ENCODE measurements at places on chromosomes 3 and 15. TPM values are rescaled to one million over a fixed set of nuclear protein-coding genes. Genes with fewer than 3 reads are reported as not detected.

The TRIM42 gene
- total RNA-seq, result not detected

The TM4SF1 gene
- total RNA-seq, result 503 TPM

The HTR3D gene
- not detected for total RNA-seq

The HIGD2B gene
- not detected for total RNA-seq

The NCK1 gene
- 33.0 TPM for total RNA-seq

The TRPM1 gene
- not detected for total RNA-seq

The CCDC14 gene
- total RNA-seq, result 50.4 TPM

The CCR9 gene
- not detected for total RNA-seq

The PLA2G4F gene
- total RNA-seq, result not detected

The MRPL46 gene
- 23.4 TPM for total RNA-seq

The P3H2 gene
- 7.8 TPM for total RNA-seq

The EFHB gene
- 0.34 TPM for total RNA-seq

The IL17RD gene
- total RNA-seq, result 0.92 TPM

The HRH1 gene
- total RNA-seq, result 8.7 TPM

The GOLGA6C gene
- total RNA-seq, result not detected

The BCL2A1 gene
- total RNA-seq, result not detected

The RTP3 gene
- not detected for total RNA-seq

The KBTBD13 gene
- total RNA-seq, result not detected

The CACNA2D2 gene
- not detected for total RNA-seq

The KLHL40 gene
- not detected for total RNA-seq

The GOLGA6A gene
- not detected for total RNA-seq

The CFAP20DC gene
- 8.2 TPM for total RNA-seq

The LDHAL6B gene
- not detected for total RNA-seq

The MYLK gene
- 75.9 TPM for total RNA-seq

The SOX2 gene
- total RNA-seq, result not detected

The HTR3E gene
- not detected for total RNA-seq

The STAB1 gene
- not detected for total RNA-seq

The MCF2L2 gene
- total RNA-seq, result 0.23 TPM

The ROPN1B gene
- not detected for total RNA-seq

The EXOG gene
- 21.4 TPM for total RNA-seq

The SUSD5 gene
- 22.8 TPM for total RNA-seq

The KNL1 gene
- total RNA-seq, result 65.0 TPM

The MYO5C gene
- 0.26 TPM for total RNA-seq

The CHRD gene
- total RNA-seq, result 1.7 TPM

The TTLL13 gene
- total RNA-seq, result not detected

The MESP1 gene
- total RNA-seq, result 0.17 TPM

The CHDH gene
- total RNA-seq, result under 0.01 TPM

The HYAL1 gene
- 0.23 TPM for total RNA-seq

The ZBTB20 gene
- 26.4 TPM for total RNA-seq

The CIDEC gene
- not detected for total RNA-seq

The GADL1 gene
- 0.06 TPM for total RNA-seq

The ATP2B2 gene
- under 0.01 TPM for total RNA-seq

The SPG21 gene
- total RNA-seq, result 96.8 TPM

The TIGIT gene
- not detected for total RNA-seq

The CDHR4 gene
- total RNA-seq, result not detected

The CKMT1B gene
- total RNA-seq, result not detected

The SPINT1 gene
- not detected for total RNA-seq

The SLC12A8 gene
- total RNA-seq, result 6.4 TPM

The MESP2 gene
- 0.45 TPM for total RNA-seq

The TBC1D2B gene
- 30.6 TPM for total RNA-seq

The CLRN1 gene
- total RNA-seq, result not detected

The SLC22A13 gene
- total RNA-seq, result 0.29 TPM

The TJP1 gene
- total RNA-seq, result 34.9 TPM

The GOLGA8M gene
- not detected for total RNA-seq

The KCNMB3 gene
- 0.63 TPM for total RNA-seq

The MYRIP gene
- 0.11 TPM for total RNA-seq
